ENCODE measurements at places on chromosomes 2 and 18.

- DNase-seq = no peak
These were observed 11.8 kb downstream of the PRLH start for GRCh38 chr2:237577956-237578870.

DNA sequence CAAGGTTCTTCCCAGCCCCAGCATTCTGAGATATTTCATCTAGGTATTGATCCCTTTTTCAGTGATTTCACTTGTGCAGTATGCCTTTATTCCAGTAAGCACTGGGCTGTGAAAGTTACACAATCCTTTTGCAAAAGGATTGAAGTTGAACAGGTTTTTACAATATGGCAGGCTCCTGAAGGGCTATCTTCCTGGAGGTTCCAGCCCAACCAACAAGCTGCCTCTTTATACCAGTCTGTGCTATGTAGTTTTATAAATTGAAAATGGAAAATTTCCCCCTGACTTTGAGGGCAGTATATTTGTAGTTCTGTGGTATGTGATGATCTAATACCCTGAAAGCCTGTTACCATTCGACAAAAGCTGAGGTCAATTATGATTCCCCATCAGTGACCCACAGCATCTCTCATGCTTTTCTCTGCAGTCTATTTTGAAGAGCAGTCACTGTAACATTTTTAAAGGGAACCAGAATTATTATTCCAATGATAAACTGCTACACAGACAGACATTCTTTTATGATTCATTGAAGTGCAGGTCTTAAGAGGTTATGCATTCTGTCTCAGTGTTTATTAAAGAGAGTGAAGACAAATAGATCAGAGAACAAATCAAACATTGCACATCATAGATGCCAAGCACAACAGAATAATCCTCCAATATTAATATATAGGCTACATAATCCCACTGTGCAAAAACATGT lies 35.2 kb upstream of the STPG4 start:
- DNase-seq = no peak

- DNase-seq = no peak
These were observed 31.1 kb upstream of the INHBB start for GRCh38 chr2:120314690-120315366.

DNA sequence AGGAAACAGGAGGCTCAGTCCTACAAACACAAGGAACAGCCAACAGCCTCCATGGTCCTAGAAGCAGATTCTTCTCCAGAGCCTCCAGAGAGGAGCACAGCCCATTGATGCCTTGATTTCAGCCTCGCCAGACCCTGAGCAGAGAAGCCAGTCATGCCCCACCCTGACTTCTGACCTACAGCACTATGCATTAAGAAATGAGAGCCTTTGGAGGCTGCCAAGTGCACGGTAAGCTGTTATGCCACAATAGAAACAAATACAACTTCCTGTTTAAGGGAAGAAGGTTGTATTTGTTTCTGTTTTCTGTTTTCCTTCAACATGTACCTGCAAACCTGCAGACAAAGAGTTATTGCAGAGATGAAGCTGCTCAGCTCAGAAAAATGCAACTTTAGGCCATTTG lies 181.3 kb upstream of the AGAP1 start:
- no peak for DNase-seq

GRCh38 chr18:43847164-43848091 lies 570.1 kb upstream of the SYT4 start:
- DNase-seq = no peak

DNA sequence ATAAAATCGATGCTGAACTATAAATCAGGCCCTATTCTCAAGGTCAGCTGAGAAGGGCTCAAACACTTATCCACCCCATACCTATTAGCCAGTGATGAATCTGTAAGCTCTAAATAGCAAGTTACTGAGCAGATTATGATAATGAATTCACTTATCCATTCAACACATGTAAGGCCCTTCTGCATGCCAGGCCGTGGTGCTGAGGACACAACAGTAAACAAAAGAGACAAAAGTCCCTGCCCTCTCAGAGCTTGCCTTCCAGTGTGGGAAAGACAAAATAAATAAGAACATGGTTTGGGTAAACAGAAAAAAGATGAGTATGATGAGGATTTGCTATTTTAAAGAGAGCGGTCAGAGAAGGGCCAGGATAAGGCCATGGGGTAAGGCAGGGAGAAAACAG lies 11.7 kb downstream of the TTC32 start:
- DNase-seq = no peak

GRCh38 chr18:23757437-23757733 lies 68.1 kb downstream of the LAMA3 start:
- DNase-seq = no peak

DNA sequence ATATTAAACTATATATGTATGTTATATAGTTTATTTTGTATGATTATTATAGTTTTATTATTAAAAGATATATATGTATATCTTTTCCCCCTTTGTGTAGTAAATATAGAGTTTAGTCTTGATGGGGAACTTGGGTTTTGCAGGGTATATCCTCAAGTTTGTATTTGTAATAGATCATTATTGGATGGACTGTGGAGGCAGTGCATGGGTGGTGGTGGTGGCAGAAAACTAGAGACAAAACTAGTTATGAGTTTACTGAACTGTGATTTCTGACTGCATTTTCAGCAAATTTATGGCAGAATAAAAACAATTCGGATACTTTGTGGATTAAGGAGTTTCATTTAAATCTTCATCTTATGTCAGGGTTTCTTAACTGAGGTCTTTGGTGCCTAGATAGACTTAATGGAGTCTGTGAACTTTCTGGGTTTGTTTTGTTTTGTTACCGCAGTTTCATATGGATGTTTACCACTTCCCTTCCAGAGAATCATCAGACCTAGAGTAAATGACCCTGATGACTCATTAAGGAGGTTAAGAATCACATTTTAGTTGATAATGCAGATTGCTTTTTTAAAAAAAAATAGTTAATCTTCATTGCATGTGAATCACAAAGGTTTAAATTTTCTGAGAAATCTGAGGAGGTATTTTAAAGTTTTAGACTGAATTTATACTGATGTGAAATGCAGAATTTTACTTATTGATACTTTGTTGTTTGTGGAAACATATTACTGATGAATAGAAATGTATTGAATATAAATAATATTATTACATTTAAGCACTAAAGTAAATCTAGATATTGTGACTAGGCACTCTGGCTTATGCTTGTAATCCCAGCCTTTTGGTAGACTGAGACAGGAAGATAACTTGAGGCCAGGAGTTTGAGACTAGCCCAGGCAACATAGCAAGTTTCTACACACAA lies 14.5 kb downstream of the EPC2 start:
- DNase-seq = no peak

DNA sequence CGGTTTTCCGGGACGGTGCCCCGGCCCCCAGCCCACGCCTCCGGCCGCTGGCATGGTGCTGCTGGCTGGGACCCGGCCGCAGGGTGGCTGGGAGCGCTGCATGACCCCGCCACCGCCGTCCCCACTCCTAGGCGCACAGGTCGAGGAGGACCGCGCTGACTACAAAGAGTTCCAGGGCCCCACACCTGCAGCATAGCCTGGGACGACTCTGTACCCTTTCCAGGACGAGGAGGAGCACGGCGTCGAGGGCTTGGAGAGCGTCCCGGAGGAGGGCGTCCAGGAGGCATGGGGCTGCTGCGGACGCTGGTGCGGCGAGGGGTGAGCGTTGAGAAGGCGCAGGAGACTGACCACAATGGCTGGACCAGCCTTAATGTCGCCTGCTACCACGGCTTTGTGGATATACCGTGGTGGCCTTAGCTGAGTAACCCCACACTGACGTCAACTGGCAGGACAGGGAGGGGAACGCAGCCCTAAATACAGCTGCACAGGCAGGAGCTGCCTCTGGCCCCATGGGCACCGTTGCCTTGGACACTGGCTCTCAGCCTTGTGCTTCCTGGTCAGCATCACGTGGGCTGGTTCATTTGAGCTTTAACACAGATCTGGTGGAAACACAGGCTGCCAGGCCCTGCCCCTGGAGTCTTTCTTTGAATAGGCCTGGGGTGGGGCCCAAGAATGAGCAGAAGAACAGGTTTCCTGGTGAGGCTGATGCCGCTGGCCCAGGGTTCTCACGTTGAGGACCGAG lies 40.9 kb upstream of the TRIM43B start:
- DNase-seq = no peak

DNA sequence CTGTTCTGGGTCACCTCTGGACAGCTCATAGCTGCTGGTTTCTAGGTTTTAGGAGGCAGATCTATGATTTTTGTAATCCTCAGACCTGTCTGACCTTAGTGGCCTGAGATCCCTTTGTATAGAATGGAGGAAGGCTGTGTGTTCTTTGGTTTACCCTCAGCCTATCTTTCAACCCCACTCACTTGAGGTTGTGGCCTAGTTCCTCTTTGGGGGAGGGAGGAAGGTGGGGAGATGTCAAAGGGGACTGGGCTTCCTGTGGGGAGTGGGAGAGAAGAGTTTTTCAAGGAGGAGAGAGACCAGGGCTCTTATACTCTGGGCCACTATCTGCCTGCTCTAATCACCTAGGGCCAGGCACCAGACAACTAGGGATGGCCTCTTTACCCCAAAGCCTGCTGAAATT lies 28.5 kb downstream of the SEMA4F start:
- no peak for DNase-seq

Data from stimulated activated CD8-positive, alpha-beta memory T cell treated with anti-CD3 and anti-CD28 coated beads, Interleukin-4, amount 100 ng/mL, for 1 hour (primary cell).